ENCODE measurements at places on chromosomes 6 and 20. TPM values are rescaled to one million over a fixed set of nuclear protein-coding genes. Genes with fewer than 3 reads are reported as not detected.

TRIM10 gene
- total RNA-seq: not detected

TP53TG5 gene
- not detected for total RNA-seq

GPR63 gene
- total RNA-seq: 0.95 TPM

SLC35D3 gene
- not detected for total RNA-seq

LSM2 gene
- 44.6 TPM for total RNA-seq

NKAIN4 gene
- not detected for total RNA-seq

NTSR1 gene
- total RNA-seq: 0.06 TPM

COL11A2 gene
- total RNA-seq: 0.38 TPM

TXLNB gene
- total RNA-seq: 0.04 TPM

RBL1 gene
- total RNA-seq: 12.4 TPM

PRICKLE4 gene
- 10.9 TPM for total RNA-seq

PMEPA1 gene
- total RNA-seq: 0.95 TPM

TCF15 gene
- not detected for total RNA-seq

PTCRA gene
- total RNA-seq: not detected

OR2H1 gene
- total RNA-seq: not detected

SRMS gene
- total RNA-seq: not detected

NCR2 gene
- total RNA-seq: not detected

KIAA0408 gene
- 16.4 TPM for total RNA-seq

ADGRF5 gene
- 9.5 TPM for total RNA-seq

DEFB119 gene
- total RNA-seq: not detected

MYB gene
- total RNA-seq: 6.9 TPM

PI16 gene
- total RNA-seq: 8.4 TPM

HLA-DOB gene
- 0.95 TPM for total RNA-seq

ZMYND8 gene
- total RNA-seq: 23.1 TPM

ARG1 gene
- 0.19 TPM for total RNA-seq

OPRL1 gene
- total RNA-seq: 0.91 TPM

PRND gene
- total RNA-seq: not detected

AIF1 gene
- 5.7 TPM for total RNA-seq
